ENCODE measurements at places on chromosomes 1 and 21. TPM values are rescaled to one million over a fixed set of nuclear protein-coding genes. Genes with fewer than 3 reads are reported as not detected.

DNA sequence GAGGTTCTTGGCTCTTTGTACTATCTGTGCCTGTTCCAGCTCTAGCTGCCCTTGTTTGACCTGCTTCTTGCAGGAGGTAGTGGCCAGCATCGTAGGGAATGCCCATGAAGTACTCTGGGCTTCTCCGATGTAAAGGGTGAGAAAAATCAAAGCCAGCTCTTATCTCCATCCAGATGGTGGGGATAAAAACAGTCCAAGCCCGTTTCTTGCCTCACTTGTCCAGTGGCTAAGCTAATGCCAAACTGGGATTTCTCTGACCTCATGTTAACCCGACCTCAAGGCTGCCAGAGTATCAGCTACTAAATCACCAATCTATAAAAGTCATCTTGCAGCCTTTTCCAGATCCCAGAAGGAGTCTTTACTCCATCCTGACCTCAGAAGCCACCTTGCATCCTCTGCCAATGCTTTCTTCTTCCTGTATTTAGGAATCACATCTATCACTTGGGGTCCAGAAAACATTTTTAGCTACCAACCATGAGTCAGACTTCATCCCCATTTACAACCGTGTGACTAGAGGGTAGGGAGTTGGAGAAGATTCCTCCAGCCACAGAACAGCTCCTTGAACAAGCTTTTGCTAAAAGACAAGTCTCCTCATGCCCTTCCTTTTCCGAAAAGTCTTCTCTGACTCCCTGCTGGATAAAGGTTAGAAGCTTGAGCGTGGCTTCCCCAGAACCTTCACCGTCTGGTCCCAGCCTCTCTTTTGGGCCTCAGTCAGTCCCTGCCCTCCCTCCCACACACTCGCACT is 35.9 kb downstream of the KCNC4 start:
- no peak overlapping the region for H3K4me3 ChIP-seq

GRCh38 chr1:6824665-6825368 is 39.6 kb downstream of the CAMTA1 start:
- no peaks in the 10 kb centered on the region for H3K27me3 ChIP-seq
- no peaks in the 10 kb centered on the region for H3K36me3 ChIP-seq
- H3K27ac ChIP-seq: no peak overlapping the region
- no peak overlapping the region for H3K4me3 ChIP-seq
- H3K4me1 ChIP-seq: peaks cover 9% of the 10 kb centered on the region
- no peak for DNase-seq

The TRABD2B gene
- total RNA-seq: not detected

DNA sequence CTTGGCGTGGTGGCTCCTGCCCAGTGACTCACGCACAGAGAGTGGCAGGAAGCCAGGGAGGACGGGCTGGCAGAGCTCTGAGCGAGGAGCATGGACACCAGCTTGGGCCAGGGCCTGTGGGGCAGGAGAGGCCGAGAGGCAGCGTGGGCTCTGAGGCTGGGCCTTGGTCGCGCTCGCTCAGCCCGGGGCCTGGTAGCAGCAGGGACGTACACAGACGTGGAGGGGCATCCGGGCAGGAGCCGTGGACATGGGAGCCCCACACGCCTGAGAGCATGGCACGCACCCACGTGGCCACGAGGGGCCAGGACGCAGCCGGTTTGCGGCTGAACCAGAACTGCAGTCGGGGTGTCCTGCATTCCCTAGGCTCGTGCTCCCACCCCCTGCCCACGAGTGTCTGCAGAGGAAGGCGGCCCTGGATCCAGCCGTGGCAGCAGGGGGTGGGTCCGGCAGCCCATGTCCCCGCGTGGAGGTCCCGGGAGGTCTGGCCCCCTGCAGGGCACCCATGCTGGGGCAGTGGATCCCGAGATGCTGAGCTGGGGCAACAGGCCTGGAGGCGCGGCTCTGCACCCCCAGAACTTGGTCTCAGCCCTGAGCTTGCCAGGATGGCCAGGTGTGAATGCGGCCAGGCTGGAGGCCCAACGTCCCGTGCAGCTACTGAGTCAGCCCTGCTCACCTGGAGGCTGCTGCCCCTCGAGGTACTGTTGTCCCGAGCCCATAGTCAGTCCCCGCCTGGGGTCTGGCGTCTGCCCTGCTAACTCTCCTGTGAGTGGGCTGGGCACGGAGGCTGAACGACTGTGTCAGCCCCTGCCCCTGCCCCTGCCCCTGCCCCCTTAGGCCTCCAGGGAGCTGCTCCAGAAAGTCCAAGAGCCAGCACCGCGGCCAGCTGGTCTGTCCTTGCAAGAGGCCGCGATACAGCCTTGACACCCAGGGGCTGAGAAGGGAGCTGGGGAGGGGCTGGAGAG is 61.6 kb downstream of the SLX9 start:
- no peaks in the 10 kb centered on the region for H3K4me1 ChIP-seq
- no peak overlapping the region for H3K4me3 ChIP-seq
- no peak for DNase-seq
- H3K36me3 ChIP-seq: no peaks in the 10 kb centered on the region
- H3K27ac ChIP-seq: no peak overlapping the region

- no peak for DNase-seq
- H3K27me3 ChIP-seq: peaks cover 3% of the 10 kb centered on the region
- no peaks in the 10 kb centered on the region for H3K36me3 ChIP-seq
Measured at GRCh38 chr1:8070381-8070811, 44.3 kb upstream of the ERRFI1 start.

DNA sequence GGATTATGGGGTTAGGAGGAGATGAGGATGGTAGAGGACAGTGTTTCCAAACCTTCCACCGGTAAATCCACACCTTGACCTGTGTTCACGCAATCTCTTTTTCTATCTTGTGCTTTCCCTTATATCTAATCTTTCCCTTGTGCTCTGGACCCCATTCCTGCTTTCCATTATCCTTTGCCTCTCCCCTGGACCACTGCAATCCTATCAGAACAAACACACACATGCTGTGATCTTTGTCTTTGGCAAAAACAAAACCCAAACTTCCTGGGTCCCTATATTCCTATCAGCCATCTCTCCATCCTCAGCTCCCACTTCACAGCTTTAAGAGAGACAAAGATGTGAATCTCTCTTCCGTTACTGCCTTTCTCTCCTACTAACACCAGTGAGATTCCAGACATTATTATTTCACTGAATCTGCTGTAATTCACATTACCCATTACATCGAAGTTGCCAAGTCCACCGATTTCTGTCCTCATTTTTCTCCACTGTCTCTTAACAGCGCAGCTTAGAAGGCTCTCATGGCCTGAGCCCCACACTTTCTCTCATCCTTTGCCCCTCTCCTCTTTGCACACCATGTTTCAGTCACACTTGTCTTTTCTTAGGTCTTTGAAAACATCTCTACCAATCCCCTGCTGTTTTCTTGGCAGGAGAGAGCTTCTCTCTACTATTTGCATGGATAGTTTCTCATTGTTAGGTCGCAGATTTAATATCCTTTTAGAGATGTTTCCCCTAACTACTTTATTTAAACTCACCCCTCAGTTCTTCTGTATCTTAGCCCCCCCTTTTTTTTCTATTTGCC is 230.0 kb upstream of the B3GALT2 start:
- DNase-seq: no peak
- no peak overlapping the region for H3K4me3 ChIP-seq
- H3K36me3 ChIP-seq: peaks cover 29% of the 10 kb centered on the region
- peaks cover 60% of the 10 kb centered on the region for H3K4me1 ChIP-seq
- H3K27me3 ChIP-seq: no peaks in the 10 kb centered on the region

DNA sequence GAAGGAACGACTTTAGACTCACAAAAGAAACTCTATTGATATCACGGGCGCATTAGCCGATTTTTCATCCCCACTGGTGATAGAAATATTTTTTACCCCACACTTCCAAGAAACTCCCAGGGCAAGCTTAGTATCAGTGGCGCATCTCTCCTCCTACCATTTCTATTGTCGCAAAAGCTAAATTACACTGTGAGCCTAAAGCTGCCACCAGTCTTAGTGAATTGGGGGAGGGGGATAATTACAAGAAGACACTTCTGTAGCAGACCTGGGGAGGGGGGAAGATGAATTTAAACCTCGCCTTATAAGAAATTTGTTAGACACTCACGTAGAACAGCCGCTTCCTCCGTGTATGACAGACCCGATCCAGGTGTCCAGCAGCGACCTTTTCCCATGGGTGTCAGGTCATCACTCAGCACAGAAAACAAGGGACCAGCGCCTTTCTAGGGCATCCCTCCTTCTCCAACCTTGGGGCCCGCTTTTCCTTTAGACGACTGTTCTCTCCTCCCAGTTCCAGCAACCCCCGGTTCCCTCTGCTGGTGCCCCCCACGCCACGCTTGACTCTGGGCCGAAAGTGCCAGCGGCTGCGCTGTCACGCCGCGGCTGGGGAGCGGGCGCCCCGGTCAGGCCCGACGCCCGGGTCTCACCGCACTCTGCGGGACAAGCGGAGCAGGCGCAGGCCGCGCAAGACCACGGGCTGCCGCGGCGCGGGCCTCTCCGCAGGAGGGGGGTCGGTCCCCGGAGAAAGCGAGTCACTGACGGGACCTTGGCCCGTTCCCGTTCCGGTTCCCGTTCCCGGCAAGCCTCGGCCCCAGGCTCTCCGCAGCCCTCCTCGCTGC is 821 bp downstream of the PHC2 start:
- H3K4me3 ChIP-seq: no peak overlapping the region
- DNase-seq: no peak
- peaks cover 5% of the 10 kb centered on the region for H3K4me1 ChIP-seq
- no peaks in the 10 kb centered on the region for H3K36me3 ChIP-seq

The SSX2IP gene
- total RNA-seq: 19.9 TPM

The ANGPTL1 gene
- total RNA-seq: not detected

The MPL gene
- total RNA-seq: not detected

The TIPRL gene
- total RNA-seq: 44.4 TPM

DNA sequence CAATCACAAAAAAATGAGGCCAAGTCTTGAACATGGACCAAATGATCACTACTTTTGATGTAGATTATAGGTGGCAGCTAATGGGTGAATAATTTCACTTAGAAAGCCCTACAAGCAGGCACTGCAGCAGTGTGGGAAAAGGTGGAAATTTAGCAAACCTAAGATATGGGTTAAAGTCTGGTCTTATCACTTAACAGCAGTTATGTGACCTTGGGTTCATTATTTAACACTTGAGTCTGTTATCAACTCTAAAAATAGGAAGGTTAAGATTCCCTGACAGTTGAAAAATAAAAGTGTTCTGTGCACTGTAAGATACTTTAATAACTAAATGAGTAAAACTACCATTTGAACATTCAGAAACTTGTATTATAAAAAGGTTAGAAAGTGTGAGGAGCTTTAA is 47.5 kb downstream of the SSX2IP start:
- H3K4me1 ChIP-seq: no peaks in the 10 kb centered on the region
- DNase-seq: no peak
- peaks cover 8% of the 10 kb centered on the region for H3K36me3 ChIP-seq
- no peak overlapping the region for H3K27ac ChIP-seq

The FAM110D gene
- not detected for total RNA-seq

GRCh38 chr1:98328855-98329254 is 332.7 kb upstream of the SNX7 start:
- no peak overlapping the region for H3K27ac ChIP-seq
- H3K36me3 ChIP-seq: no peaks in the 10 kb centered on the region
- no peak for DNase-seq
- H3K4me1 ChIP-seq: peaks cover 9% of the 10 kb centered on the region

The LCE1D gene
- not detected for total RNA-seq

DNA sequence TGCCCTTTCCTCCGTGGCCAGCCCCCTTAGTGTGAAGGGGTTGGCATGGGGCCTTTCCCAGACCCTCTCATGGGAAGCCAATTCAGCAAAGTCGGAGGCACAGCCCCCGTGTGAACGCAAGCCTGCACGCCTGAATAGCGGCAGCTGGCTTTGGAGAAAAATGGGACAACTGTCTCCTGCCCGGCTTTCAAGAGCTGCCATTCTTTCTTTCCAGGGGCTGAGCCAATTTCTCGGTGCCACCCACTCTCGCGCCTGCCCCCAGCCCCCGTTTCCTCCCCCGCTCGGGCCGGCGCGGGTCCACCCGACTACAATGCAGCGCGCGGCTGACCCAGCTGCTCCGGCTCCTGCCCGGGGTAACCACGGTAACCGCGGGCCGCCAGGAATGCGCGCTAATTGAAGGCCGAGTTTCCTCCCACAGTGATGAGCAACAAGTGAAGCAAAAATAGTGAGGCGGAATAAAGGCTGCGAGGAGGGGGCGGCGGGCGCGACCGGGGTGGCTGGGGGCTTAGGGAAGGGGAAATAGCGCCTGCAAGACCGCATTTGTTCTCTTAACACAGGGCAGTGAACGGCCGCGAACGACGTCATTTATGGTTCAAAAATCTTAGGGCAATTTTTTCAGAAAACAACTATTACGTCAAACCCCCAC is 27.8 kb downstream of the ILDR2 start:
- no peak for DNase-seq
- peaks cover 28% of the 10 kb centered on the region for H3K4me1 ChIP-seq
- no peak overlapping the region for H3K27ac ChIP-seq
- peaks cover 23% of the 10 kb centered on the region for H3K27me3 ChIP-seq

The PTGS2 gene
- total RNA-seq: not detected

The DNAJC8 gene
- 110 TPM for total RNA-seq

GRCh38 chr1:191348328-191348727 is 809.9 kb upstream of the RGS18 start:
- no peak overlapping the region for H3K27ac ChIP-seq
- no peaks in the 10 kb centered on the region for H3K27me3 ChIP-seq
- DNase-seq: no peak
- no peak overlapping the region for H3K4me3 ChIP-seq

GRCh38 chr1:64186138-64186897 is 17.1 kb upstream of the UBE2U start:
- no peaks in the 10 kb centered on the region for H3K36me3 ChIP-seq
- DNase-seq: no peak
- no peak overlapping the region for H3K4me3 ChIP-seq
- peaks cover 3% of the 10 kb centered on the region for H3K27me3 ChIP-seq

- H3K36me3 ChIP-seq: no peaks in the 10 kb centered on the region
- no peak overlapping the region for H3K27ac ChIP-seq
- no peaks in the 10 kb centered on the region for H3K27me3 ChIP-seq
- H3K4me1 ChIP-seq: no peaks in the 10 kb centered on the region
Measured at GRCh38 chr1:29835874-29836273, 599.6 kb downstream of the PTPRU start.

DNA sequence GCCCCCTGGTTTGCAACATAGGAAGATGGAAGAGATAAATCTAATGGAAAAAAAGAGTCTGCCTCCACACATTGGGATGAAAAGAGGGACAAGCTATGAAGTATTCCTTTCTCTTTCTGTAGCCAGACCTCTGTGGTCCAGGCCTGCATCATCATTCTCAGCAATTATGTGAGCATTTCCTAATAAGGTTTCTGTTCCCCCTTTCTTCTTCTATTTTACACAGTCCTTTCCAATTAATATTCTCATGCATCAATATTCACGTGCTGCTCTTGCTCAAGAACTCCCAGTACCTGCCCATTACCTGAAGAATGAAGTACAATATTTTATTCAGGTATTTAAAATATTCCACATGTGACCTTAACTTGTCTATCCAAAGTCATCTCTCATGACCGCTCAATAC is 8.2 kb upstream of the SLC30A1 start:
- H3K4me3 ChIP-seq: no peak overlapping the region
- no peaks in the 10 kb centered on the region for H3K36me3 ChIP-seq
- no peak overlapping the region for H3K27ac ChIP-seq
- peaks cover 14% of the 10 kb centered on the region for H3K4me1 ChIP-seq

The GBP4 gene
- total RNA-seq: 120 TPM

The RGS8 gene
- not detected for total RNA-seq

- H3K36me3 ChIP-seq: no peaks in the 10 kb centered on the region
- H3K4me1 ChIP-seq: no peaks in the 10 kb centered on the region
- no peak overlapping the region for H3K4me3 ChIP-seq
- no peak overlapping the region for H3K27ac ChIP-seq
Measured at GRCh38 chr1:30087465-30087864, 635.9 kb downstream of the MATN1 start.

- peak overlapping the region; percentile 12 for H3K4me3 ChIP-seq
- peak; percentile 70 for DNase-seq
- H3K4me1 ChIP-seq: peaks cover 38% of the 10 kb centered on the region
- H3K27ac ChIP-seq: peak overlapping the region; percentile 51
- no peaks in the 10 kb centered on the region for H3K27me3 ChIP-seq
- peaks cover 49% of the 10 kb centered on the region for H3K36me3 ChIP-seq
Measured at GRCh38 chr21:42002421-42002958, 7.7 kb downstream of the ZBTB21 start.

Data from activated CD4-positive, alpha-beta T cell treated with anti-CD3 and anti-CD28 coated beads, Interleukin-2, amount 10 ng/mL, durations not matched to agents 7 days and 5 days (primary cell).